ENCODE measurements at places on chromosomes 2 and 18.
A peak's percentile ranks its signal among the peaks of the same experiment; 100 is the strongest.

DNA sequence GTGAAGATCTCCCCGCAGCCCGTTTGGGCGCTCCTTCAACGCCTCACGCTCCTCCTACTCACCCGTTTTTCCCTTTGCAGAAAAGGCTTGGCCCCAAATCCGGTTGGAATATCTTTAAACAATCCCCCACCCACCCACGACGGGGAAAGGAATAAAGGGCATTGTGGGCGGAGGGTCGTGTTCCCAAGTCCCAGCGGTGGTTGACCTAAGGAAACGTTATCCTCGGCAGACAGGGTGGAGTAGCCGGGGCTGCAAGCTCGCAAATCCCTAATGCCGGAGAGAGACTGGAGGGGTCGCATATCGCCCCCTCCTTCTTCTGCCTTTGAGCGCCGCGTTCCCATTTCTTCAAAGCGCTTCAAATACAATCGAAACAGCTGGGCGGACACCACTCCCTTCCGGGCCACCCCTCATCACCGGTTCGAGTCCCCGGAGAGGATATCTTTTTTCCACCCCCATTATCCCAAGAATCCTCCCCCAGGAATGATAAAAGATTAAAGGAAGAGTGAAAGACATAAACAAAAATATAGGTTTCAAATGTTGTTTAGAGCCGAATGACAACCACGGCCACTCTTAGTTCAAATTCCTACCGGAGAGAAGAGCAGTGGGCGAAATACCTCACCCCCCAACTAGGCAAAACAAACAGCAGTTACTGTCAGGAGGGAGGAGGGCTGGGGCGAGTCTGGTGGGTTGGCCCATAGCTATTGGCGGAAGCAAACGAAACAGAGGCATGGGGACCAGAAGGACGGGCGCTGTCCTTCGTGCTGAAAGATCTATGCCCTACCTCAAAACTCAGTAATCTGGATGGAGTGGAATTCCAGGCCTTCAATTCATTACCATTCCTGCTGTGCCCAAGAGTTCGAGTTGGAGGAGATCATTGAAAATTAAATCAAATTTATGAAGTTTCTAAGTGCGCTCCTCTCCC is 2.8 kb upstream of the GAD1 start:
- DNase-seq, result peak; percentile 46

GRCh38 chr2:48767330-48767729 is 11.8 kb upstream of the LHCGR start:
- DNase-seq, result no peak

DNA sequence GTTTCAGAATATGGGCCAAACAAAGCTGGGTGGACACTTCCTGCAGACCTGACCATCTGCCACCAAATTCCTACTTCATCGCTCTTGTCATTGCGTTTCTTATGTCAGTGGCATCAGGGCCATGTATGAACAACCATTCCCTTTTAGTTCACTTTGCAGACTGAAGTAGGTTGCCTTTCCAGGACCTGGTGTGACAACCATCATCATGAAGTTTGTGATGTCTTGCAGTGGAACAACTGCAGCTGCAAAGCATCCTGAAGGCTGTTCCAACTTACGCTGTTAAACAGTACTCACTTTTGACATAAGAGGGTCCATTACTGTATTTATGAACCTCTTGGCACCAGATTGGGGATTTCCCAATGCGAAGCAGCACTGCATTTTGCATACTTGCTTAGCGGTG is 511.6 kb downstream of the ARHGAP15 start:
- no peak for DNase-seq

DNA sequence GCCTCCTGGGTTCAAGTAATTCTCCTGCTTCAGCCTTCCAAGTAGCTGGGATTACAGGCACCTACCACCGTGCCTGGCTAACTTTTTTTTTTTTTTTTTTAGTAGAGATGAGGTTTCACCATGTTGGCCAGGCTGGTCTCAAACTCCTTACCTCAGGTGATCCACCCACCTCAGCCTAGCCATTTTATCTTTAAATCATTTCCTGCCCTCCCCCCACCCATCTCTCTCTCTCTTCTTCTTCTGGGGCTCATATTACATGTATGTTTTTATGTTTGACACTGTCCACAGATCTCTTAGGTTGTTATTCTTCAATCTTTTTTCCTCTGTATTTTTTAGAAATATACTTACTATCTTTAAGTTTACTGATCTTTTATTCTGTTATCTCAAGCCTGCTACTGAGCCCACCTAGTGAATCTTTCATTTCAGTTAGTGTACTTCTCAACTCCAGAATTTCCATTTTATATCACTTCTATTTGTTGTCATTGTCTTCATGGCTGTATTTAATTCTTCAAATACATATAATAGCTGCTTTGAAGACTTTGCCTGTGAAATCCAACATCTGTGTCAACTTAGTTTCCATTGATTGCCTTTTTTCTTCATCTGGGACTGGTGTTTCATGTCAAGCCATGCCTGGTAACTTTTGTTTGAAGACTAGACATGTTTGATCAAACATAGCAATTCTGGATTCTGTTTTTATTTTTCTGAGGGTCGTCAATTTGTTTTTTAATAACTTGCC is 16.2 kb downstream of the PLB1 start:
- no peak for DNase-seq

DNA sequence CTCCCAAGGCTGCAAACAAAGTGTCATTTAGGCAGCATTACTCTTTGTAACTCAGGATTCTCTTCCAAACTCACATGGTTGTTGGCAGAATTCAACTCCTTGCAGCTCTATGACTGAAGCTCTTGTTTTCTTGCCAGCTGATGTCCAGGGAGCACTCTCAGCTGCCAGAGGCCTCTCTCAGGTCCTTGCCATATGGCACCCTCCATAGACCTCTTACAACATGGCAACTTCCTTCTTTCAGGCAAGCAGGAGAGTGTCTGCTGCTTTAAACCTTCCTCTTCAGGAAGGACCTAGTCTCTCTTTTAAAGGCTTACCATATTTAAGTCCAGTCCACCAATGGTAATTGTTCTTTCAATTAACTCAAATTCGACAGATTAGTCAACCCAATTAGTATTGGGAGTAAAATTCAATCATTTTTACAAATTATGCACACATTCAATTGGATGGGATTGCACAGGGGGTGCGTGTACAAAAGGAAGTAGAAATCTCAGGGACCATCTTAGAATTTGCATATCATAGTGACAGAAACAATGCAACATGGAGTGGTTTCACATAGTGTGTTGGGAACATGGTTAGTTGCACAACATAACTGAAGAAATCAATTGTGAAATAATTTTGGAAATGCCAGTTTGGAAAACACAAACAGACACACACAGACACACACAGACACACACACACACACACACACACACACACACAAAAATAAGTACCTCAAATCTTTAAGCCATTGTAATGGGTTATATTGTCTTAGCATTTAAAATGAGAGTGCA is 893.5 kb upstream of the ZEB2 start:
- DNase-seq, result no peak

- DNase-seq, result no peak
Observed at GRCh38 chr18:63091671-63092364, 227.8 kb downstream of the BCL2 start.

DNA sequence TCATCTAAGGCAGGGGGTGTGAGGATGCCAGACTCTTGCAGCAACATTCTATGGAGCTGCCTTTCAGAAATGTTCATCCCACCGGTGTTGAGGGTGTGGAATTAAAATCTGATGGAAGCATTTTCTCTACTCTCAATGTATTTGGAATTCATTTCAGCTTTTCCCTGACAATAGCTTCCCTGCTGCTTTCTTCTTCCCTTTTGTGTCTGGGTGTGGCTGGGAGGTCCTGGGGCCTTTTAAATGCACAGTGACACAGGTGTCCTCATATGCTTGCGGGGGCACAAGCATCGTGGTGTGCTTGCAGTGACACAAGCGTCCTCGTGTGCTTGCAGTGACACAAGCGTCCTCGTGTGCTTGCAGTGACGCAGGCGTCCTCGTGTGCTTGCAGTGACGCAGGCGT is 43.4 kb upstream of the ASB18 start:
- DNase-seq, result no peak

DNA sequence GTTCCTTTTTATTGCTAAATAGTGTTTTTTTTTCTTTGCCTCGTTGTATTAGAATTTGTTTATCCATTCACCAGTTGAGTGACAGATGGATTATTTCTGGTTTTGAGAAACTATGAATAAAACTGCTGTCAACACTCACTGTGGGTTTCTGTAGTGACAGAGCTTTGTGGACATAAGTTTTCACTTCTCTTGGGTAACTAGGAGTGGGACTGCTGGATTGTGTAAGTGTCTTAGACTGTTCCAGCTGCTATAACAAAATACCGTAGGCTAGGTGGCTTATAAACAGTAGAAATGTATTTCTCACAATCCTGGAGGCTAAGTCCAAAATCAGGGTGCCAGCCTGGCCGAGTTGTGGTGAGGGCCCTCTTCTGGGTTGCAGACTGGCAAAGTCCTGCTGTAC is 71.9 kb downstream of the TNFRSF11A start:
- no peak for DNase-seq

- DNase-seq, result no peak
Observed at GRCh38 chr2:133434959-133435668, 133.1 kb downstream of the NCKAP5 start.

GRCh38 chr2:11872247-11872947 is 126.0 kb downstream of the LPIN1 start:
- no peak for DNase-seq

DNA sequence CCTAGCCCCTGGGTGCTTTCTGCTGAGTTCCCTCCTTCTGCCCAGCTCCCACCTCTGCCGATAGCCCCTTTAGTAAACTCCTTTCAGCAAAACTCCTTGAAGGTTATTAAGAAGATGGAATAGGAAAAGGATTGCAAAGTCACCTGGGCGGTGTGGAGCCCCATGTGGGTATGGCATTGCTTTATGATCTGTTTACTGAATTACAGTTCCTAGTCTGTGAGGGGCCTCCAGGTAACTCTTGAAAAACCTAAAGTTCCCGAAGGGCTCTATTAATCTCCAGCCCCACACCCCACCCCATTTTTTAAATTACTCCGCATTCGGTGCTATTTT is 116.9 kb upstream of the UXS1 start:
- no peak for DNase-seq

- no peak for DNase-seq
Observed at GRCh38 chr2:216765761-216766262, 70.5 kb upstream of the IGFBP5 start.

- DNase-seq, result no peak
Observed at GRCh38 chr2:173238385-173238784, 116.3 kb upstream of the CDCA7 start.

GRCh38 chr2:191165176-191165643 is 14.4 kb upstream of the STAT4 start:
- no peak for DNase-seq

DNA sequence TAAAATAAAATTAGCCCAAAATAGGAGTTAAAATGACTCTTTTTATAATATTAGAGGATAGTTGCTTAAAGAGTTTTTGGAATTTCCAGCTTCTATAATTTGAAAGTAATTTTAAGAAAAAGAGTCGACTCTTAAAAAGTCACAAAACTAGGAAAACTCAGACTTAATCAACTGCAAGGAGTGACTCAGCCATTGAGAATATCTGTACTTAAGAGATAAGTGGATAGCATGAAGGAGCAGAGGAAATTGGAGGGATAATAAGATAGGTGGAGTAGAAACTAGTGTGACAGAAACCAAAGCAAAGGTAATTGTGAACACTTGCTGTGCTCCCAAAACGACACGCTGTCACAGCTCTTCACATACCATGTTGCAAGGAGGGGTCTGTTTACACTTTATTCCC is 8.4 kb downstream of the RSAD2 start:
- no peak for DNase-seq

DNA sequence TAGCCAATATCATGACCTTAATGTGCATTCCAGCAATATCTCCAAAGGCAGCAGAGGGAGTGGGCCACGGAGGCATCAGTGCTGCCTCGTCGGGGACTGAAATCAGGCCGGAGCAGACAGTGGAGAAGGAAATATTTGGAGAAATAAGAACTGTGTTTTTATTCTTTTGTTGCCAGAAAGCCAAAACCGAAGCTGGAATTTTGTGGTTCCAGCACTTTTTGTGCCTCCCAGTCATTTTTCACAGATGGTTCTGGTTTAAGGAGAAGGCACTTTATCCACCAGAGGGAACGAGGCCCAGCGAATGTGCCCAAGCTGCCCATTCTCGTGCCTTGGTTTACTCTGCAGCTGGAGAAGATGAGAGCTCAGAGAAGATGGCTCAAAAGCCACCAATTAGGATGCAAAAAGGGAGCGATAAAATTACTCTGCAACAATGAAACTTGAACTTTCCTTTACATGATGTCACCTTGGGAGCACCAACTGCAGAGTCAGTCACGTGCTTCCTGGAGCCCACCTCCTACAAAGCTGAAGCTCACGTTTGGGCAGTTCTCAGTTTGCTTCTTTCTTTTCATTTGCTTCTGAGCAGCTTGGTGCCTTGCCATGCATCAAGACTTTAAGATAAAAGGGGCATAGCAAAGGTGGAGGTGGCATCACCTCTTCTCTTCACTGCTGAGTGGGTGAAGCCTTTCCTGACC is 288.7 kb downstream of the LPIN1 start:
- DNase-seq, result no peak

DNA sequence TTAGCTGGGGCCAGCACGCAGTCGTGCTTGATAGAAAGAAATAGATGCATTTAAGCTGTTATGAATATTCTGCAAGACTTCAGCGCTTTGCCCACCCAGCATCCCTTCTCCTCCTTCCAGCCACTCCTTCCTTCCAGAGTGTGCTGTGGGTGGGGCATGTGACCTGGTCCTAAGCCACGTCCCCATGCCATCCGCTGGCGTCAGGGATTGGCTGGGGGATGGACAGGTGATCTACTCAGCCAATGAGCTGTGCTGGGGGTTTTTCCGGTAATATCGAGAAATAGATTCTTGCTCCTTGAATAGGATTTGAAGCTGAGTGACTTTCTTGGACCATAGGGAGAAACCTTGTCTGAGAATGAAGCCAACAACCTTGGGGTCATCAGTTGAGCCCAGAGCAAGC is 4.8 kb upstream of the ZAP70 start:
- DNase-seq, result no peak

GRCh38 chr2:159518321-159519005 is 97.9 kb downstream of the BAZ2B start:
- no peak for DNase-seq

DNA sequence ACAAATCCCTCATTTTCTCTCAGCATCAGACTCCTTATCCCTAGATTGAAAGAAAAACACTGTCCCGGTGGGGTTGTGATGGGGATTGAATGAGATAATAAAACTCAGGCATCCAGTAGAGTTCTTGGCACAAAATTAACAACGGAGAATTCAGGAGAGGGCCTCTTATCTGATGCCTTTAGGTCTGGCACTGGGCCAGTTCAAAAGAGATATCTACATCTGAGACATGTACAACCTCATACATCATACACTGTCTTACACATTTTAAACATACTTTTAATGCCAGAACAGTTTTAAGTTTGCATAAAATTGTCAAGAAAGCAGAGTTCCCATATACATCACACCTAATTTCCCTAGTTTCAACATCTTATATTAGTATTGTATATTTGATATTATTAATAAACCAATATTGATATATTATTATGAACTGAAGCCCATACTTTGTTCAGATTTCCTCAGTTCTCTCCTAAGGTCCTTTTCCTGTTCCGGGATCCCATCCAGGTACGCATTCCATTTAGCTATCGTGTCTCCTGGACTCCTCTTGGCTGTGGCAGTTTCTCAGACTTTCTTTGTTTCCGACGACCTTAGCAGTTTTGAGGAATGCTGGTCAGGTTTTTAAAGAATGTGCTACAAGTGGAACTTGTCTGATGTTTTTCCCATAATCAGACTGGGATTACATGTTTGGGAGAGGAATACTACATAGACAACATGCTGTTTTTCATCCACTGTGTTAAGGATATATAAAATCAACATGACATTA is 27.8 kb downstream of the NXPH2 start:
- no peak for DNase-seq
